Caudate nucleus (tissue), 63 donors: ENCODE measurements at places on chromosomes 12 and 14.

- no peak for DNase-seq
These were observed 216.7 kb upstream of the SSTR1 start for GRCh38 chr14:37991027-37991426.

- DNase-seq: no peak
These were observed 13.8 kb upstream of the COL2A1 start for GRCh38 chr12:48017921-48018617.

DNA sequence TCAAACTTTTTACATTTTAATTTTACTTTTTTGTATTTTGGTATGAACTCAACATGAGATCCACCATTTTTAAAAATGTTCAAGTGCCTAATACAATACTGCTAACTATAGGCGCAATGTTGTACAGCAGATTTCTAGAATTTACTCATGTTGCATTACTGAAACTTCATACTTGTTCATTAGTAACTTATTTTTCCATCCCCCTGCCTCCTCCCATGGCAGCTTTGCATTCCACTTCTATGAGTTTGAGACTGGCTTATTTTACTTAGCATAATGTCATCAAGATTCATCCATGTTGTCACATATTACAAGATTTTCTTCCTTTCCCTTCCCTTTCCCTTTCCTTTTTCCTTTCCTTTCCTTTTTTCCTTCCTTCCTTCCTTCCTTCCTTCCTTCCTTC is 825.9 kb downstream of the SLC16A7 start:
- no peak for DNase-seq

GRCh38 chr12:46218322-46219095 is 50.3 kb downstream of the SLC38A1 start:
- no peak for DNase-seq

DNA sequence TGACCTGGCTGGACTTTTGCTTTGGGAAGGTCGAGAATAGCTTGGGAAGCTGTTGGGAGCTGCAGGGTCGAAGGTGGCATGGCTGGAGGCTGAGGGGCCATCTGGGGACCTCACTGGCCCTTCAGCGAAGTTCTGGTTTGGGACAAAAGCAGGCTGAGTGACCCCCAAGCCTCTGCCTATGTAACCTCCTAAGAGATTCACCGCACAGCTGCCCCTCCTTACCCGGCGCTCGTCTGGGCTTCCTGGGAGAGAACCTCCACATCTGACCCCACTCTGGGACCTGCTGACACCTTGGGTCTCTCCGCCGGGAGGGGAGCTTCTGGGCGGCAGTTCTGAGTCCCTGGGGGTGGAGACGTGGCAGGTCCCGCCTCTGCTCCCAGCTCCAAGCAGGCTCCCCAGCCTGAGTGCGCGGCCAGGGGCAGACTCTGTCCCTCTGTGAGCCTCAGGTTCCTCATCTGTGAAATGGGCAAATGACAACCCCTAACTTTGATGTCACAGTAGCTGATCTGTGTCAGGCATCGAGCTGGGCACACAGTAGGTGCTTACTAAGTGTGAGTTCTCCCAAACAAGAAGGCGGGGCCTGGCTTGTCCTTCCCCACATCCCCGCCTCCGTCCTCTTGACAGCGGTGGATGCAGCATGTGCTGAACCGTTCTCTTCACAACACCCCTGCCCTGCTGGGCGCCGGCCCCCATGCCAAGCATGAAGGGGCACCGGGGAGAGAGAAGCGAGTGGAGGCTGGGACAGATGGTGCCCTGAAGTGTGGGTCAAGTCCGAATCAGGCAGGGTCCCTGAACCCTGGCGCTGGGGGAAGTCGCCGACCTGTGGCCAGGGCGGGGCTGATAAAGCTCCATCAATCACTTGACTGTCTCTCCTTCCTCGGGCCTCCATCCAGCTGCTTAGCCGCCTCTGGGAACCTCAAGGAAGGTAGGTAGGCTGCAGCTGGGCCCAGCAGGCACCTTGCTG is 3.8 kb downstream of the EXOC3L4 start:
- DNase-seq: no peak
